SK-N-SH treated with all-trans-retinoic acid at 6 μM for 48 hours (cell line): ENCODE measurements at places on chromosomes 1 and 21.

GRCh38 chr1:234526922-234527321, 47.9 kb upstream of the TARBP1 start:
- no peak for ATAC-seq

GRCh38 chr1:219837274-219837993, 90.9 kb downstream of the SLC30A10 start:
- ATAC-seq = peak; percentile 96

- peak; percentile 46 for ATAC-seq
Measured at GRCh38 chr1:194300340-194300739, 1113.9 kb upstream of the B3GALT2 start.

DNA sequence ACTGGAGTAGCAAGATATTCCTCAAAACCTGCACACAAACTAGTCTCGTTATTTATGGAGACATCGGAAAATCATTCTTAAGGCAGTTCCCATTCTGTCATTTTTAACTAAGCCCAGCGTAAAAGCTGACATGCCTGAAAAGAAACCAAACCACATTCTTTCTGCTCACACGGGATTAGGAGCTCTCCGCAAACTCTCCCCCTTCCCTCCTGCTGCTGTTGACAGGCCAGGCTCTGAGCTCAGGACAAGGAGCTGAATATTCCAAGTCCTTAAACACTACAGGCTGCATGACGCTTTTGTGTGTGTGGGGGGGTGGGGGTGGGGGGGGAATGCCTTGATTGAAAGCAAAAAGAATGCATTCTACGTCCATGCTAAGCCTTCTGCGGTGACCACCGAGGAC, 5.2 kb downstream of the OLIG1 start:
- no peak for ATAC-seq

GRCh38 chr21:41029571-41029970, 138.4 kb upstream of the BACE2 start:
- ATAC-seq = no peak

DNA sequence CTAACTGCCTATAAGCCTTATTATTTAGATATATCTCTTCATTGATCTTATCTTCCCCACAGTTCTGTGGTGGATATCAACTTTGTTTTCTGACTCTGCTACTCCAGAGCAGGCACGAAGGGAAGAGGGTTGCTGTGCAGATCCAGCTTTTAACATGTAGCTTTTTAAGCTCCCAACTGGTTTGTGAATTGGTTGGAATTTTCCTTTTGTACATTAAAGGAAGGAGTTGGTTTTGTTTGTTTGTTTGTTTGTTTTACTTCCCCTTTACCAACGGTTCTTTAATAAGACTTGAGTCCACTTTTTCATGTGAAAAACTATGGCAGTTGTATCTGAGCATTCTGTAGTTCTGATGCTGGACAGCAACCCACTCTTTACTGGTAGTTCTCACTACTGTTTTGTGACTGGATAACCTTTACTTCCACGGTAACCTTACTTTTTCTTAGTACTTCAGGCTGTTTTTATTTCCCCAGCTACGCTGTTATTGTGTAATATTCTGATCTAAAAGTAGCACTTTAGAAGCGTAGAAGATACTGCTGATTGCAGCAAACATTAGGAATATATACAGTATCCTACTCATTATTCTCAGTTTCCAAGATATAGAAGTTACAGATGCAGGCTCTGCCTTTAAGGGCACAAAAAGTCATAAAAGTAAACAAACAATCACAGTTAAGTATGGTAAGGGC, 1.6 kb downstream of the GNPAT start:
- no peak for ATAC-seq

- peak; percentile 64 for ATAC-seq
Measured at GRCh38 chr1:23521588-23521987, 9.4 kb downstream of the E2F2 start.

- no peak for ATAC-seq
Measured at GRCh38 chr1:235057385-235058306, 71.0 kb downstream of the TOMM20 start.

DNA sequence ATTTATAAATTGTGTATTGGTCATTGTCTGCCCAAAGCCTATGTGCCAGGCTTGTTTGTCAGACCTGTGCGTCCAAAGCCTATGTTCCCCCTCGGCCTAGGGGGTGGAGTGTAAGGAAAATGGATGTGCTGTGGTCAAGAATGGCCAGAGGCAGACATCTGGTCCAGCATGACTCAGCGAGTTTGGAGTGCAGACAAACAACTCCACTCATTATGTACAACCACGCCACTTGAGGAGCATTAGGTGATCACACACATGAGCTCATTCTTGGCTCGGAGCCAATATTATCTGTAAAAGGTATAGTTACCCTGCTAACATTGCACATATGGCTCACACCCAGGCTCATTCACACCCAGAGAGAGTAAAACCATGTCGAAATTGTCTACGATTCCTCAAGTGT, 1047.6 kb upstream of the ADGRL4 start:
- ATAC-seq = no peak; the same call in 2 of the 3 replicates

- peak; percentile 84 for ATAC-seq
Measured at GRCh38 chr1:17586172-17586964, 46.9 kb downstream of the ARHGEF10L start.
